ENCODE measurements at places on chromosomes 3 and 15.

DNA sequence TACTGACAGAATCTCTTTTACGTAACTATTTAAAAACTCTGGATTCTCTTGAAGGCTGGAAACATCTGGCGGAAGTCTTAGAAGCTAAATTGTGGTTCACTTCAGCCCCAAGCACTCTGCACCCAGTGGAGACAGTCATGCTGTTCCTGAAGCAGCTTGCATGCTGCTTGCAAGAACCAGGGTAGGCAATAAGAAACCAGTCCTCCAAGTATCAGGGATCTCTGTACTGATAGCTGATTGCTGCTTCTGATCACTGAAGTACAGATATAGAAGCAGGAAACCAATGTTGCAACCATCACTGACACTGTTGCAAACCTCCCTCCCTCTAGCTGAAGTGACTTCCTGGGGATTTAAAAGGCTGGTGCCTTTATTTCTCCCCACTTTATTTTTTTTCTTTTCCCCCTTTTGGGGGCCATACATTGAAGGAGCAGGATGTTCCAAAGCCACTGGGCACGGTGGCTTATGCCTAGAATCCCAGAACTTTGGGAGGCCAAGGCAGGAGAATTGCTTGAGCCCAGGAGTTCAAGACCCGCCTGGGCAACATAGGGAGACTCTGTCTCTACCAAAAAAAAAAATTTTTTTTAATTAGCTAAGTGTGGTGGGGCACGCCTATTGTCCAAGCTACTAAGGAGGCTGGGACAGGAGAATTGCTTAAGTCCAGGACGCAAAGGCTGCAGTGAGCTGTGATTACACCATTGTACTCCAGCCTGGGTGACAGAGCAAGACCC is 15.3 kb downstream of the SPCS1 start:
- DNase-seq = no peak

- DNase-seq = no peak
Observed at GRCh38 chr15:90104551-90104950, 2.3 kb upstream of the IDH2 start.

GRCh38 chr3:145290010-145290409 is 871.0 kb downstream of the PLOD2 start:
- no peak for DNase-seq

GRCh38 chr3:128464702-128465101 is 2.0 kb downstream of the DNAJB8 start:
- no peak for DNase-seq

Measured in naive B cell (primary cell).